ENCODE measurements at places on chromosomes 4 and X.

DNA sequence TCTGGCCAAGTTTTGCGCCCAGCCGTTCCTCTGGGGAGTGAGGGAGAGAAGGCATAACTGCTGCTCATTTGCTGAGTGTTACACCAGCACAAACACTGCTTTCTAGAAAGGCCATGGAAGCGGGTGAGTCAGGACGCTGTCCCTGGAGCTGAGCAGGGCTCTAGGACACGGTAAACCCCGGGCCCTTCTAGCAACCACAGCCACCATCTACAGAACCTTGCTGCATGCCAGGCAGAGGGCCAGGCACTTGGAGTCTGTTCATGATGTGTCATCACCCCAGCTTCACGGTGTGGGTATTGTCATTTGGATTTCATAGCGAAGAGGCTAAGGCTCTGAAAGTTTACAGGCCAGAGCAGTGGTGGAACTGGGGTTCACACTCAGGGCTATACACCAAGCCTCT, 31.8 kb upstream of the C4orf50 start:
- DNase-seq = no peak

GRCh38 chr4:41748571-41749475, at the start of gene PHOX2B:
Gene PHOX2B, minus strand, starts transcription at chr4:41748725. Its CDS starts 115 bp downstream, at chr4:41748610.
- no peak for DNase-seq

- no peak for DNase-seq
These were observed 95.2 kb downstream of the SYNPO2 start for GRCh38 chr4:118983831-118984230.

DNA sequence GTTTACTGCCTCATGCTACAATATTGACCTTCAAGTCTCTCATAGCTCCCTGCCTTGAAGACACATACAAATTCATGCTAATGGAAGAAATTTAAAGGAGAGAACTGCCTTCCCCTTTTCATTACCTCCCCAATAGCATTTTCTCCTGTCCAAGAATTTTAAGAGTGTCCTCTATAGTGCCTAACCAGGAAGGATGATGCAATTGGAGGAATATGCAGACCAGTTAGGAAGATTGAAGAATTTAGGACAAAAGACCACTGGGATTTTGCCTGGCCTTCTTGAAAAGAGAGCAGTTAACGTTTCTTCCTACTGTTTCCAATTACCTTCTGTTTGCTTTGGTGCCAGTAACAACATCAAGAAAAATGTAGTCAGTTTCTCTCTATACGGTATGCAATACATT, 443.9 kb downstream of the INPP4B start:
- DNase-seq = no peak

DNA sequence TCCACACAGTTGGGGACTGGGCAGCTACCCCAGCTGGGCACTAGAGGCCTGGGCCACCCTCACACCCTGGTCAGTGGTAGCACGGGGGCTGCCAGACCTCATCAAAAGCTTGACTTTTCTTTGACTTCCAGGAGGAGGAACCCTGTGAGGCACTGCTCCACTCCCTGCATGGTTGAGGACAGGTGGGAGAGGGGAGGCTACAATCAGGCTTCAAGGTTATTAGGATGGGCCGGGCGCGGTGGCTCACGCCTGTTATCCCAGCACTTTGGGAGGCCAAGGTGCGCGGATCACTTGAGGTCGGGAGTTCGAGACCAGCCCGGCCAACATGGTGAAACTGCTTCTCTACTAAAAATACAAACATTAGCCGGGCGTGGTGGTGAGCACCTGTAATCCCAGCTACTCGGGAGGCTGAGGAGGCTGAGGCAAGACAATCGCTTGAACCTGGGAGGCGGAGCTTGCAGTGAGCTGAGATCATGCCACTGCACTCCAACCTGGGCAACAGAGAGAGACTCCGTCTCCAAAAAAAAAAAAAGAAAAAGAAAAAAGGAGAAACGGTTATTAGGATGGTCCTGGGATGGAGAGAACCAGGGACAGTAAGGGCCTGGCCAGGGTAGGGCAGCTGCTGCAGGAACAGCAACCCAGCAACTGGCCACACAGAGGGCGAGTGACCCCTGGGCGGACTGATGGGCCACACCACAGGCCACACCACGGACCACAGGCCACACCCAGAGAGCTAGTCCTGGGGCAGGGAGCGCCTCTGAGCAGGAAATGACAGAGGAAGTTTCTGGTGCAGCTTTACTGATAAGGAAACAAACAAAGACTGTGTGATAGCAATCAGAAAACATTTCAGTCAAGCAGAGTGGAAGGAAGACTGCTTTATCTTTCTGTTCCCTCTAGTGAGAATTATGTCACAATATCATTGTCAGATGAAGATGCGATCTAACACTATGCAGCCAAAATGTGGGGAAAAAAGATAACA, 20.5 kb upstream of the OPN1LW start:
- no peak for DNase-seq

GRCh38 chr4:48195374-48195773, 61.3 kb upstream of the TXK start:
- no peak for DNase-seq

DNA sequence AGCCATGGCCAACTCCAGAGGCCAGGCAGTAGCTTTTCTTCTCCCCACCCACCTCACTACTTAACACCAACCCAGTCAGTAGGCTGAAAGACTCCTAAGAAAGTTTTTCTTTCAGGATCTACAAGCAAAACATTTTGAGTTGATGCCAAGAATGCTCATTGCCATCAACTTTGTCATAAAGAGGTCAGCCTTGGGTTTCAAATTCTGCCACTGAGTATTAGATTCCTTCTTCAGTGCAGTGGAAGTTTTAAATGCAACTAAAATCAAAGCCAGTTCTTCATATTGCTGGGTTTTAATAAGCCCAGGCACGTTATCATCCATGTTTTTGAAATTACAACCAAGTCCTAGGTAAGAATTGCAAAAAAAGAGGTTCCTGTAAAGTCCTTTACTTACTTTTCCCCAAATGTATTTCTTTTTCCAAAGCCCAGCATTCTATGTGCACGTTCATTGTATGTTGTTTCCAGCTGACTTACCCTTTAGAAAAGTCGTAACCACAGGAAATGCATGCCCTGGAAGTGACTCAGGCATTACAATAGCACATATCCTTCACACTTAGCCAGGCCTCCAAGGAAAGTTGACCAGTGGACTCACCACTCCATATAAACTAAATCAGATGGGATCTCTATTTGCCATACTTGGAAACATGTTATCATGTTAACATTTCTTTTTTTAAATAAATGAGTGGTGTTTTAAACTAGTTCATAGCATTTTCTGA, 229.9 kb downstream of the SOX3 start:
- peak; percentile 6 for DNase-seq

GRCh38 chr4:88027611-88028608, 20.5 kb downstream of the PKD2 start:
- DNase-seq = peak; percentile 85

GRCh38 chrX:69101683-69102251, 63.5 kb downstream of the PJA1 start:
- DNase-seq = no peak

GRCh38 chr4:66855956-66856355, 689.3 kb downstream of the CENPC start:
- no peak for DNase-seq

DNA sequence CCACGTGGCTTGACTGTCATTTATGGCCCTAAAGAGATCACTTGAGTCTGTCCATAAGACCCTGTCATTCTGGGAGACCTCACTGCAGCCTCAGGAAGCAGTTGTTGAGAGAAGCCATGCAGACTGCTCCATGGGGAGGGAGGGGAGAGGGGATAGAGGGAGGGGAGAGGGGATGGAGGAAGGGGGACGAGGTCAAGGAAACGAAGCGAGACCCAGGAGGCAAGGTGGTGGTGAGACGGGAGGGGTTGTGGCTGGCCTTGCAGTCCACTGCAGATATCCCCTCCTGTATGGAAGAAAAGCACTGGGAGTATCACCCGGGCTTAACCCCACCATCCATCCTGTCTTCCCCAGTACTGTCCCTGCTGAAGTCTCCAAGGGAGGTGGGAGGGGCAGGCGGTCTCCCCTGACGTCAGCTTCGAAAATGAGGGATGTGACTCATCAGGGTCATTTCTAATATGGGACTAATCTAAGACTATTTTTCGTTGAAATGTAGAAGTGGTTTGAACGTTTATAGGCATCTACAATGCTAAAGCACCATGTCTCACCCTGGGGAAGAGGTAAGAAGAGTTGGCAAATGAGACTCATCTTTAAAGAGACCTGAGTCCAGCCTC, 5.6 kb downstream of the TMEM255A start:
- peak; percentile 8 for DNase-seq

DNA sequence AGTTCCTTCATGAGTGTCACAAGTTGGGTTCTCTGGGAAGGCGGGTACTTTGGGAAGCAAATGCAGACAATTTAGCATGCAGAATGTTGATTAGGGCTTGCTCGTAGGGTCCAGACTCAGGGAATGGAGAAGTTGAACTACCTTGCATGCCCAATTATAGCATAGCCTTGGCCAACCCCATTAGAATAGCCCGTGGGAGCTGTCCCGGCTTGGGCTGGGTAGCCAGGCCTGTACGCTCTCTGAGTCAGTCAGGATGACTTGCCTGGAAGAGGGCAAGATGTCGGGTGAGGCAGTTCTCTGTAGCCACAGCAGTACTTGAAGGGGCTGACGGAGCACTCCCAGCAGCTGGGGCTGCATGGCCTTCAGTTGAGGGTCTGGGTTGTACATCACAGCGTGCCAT, 19.5 kb downstream of the KIAA0232 start:
- no peak for DNase-seq

GRCh38 chrX:7987160-7988012, 60.2 kb upstream of the PNPLA4 start:
- DNase-seq = no peak

- DNase-seq = no peak
These were observed 168.2 kb upstream of the PPP3CA start for GRCh38 chr4:101515566-101515965.

GRCh38 chrX:7062903-7063302, 84.6 kb upstream of the STS start:
- DNase-seq = no peak

DNA sequence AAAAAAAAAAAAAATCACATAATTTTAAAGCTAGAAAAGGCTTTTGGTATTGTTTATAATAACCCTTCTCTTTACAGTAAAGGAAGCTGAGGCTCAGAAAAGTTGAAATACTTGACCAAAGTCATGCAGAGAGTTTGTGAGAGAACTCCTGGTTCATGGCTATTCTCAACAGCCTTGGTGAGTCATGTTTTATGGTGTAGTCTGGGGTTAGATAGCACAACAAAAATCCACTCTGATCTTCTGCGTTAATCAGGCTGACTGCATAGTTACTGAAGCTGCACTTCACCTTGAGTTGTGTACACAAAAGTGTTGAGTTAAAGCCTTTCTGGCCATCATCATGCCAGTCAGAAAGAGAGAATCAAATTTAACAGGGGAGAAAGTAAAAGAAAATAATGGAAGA, 19.3 kb upstream of the SFRP2 start:
- DNase-seq = no peak

- DNase-seq = no peak
These were observed 77.0 kb upstream of the STX18 start for GRCh38 chr4:4618847-4619246.

- DNase-seq = peak; percentile 56
These were observed 389.4 kb downstream of the GALNTL6 start for GRCh38 chr4:172202480-172203076.

GRCh38 chrX:124030520-124030919, 69.0 kb downstream of the STAG2 start:
- DNase-seq = no peak

- no peak for DNase-seq
These were observed 34.3 kb downstream of the ATP10D start for GRCh38 chr4:47519239-47519883.

- peak; percentile 52 for DNase-seq
These were observed 28.5 kb downstream of the TBCK start for GRCh38 chr4:106287353-106287969.

DNA sequence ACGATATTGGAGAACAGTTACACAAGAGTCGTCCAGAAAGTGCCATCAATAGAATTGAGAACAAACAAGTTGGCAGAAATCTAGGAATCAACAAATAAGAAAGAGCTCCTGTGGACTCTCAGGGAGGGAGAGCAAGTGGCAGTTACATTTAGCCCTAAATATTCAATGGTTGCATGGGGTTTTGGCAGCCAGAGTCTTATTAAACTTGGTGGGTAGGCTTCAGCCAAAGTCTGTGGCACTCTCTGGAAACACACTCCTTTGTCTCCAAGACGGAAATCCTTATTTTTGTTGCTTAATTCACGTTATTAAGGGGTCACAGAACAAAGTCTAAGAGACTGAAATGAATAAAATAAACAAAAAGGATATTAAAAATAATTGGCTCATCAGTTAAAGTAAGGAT, 742.2 kb upstream of the ATOH1 start:
- DNase-seq = no peak

DNA sequence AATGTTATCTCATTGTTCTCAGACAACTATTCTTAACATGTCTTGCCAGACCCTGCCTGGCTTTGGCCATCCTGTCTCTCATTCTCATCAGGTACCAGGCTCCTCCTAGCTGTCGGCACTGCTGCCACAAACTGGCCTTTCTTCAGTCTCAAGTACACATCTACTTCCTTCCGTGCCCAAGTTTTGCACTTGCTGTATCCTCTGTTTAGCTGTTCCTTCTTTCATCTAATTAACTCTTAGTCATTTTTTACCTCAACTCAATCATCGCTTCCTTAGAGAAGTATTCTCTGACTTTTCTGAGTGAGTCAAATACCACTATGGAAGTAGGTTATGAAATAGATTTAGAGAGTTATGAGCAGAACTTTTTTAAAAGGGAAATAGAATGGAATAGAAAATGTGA, 19.7 kb downstream of the CXCL3 start:
- no peak for DNase-seq

- DNase-seq = peak; percentile 68
These were observed 861 bp downstream of the SEC24D start for GRCh38 chr4:118834960-118835569.

GRCh38 chr4:40173470-40173875, 23.4 kb upstream of the RHOH start:
- no peak for DNase-seq

GRCh38 chrX:37976153-37976552, 30.2 kb upstream of the SYTL5 start:
- DNase-seq = no peak

DNA sequence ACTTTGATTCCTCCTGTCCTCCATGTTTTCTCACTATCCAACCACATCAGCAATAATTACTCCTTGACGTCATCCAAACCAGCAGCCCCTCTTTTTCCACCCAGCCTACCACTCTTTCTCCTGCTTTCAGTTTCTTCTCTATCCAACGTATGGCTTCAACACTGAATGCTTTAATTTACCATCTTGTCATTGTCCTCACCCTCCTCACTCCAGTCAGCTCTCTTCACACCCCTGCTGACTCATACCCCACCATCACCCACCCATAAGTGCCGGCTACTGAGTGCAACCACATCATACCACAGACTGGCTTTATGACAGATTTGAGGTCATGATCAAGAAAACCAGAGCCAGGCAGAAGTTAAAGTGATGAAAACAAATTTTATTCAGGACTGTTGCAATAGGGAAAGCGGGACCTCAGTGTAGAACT, 9.8 kb upstream of the ANXA5 start:
- DNase-seq = peak; percentile 71
